Activated CD4-positive, alpha-beta memory T cell treated with anti-CD3 and anti-CD28 coated beads, Interleukin-2, amount 10 ng/mL, durations not matched to agents 7 days and 5 days (primary cell): ENCODE measurements at places on chromosomes 7 and 10.

- DNase-seq = no peak
Observed at GRCh38 chr10:14173391-14173705, 157.4 kb downstream of the FRMD4A start.

DNA sequence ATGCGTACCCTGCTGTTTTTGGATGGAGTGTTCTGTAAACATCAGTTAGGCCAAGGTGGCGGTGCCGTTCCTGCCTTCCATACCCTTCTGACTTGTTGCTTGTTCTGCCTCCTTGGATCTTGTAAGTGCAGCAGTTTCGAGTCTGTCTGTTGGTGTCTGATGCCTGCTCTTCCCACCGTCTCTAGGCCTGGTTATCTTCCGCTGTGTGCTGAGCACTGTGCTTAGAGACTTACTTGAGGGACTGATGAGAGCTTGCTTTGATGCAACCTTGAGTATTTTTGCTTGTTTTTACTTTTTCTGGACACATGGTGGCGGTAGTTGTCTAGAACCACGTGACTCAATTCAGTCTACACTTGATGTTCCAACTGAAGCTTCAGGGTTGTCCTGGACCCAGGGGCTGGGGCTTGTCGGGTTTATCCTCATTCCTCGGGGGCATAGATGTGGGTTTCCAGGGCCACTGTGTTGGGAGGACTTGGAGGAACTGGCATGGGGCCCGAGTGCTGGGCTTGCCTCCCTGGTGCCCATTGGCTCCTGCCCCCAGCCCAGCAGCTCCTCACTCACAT, 14.4 kb upstream of the SPRN start:
- peak; percentile 41 for DNase-seq

DNA sequence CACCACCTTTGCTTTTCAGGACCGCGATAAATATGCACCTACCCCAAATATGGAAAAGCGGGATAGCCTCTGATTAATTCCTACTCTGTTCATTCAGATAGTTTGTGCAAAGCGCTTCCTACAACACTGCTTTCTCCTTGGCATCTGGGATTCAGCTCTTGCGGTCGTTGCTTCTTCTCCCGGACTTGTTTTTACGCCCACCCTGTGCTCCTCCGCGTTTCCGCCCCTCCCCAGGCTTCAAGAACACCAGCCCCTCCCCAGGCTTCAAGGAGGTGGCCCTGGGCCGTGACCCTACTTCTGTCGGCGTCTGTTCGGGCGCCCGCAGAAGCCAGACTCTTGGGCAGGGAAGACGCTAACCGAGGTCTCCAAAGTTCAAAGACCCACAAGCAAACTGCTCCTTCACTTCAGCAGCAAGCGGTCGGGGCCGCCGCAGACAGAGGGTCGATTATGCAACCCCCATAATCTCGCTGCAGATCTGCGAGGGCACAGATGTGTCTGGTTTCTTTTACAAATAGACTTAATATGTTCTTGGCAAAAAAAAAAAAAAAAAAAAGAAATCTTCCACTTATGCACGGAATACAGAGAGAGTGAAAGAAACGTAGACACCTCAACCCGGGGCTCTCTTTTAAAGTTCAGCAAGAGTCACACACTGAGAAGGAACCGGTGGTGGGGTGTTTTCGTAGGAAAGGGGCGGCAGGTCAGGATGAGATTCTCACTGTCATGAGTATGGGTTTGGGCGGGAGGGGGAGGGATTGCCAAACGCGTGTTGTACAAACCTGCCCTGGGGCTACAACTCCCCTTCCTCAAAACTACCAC, 1.9 kb downstream of the DLX5 start:
- no peak for DNase-seq

DNA sequence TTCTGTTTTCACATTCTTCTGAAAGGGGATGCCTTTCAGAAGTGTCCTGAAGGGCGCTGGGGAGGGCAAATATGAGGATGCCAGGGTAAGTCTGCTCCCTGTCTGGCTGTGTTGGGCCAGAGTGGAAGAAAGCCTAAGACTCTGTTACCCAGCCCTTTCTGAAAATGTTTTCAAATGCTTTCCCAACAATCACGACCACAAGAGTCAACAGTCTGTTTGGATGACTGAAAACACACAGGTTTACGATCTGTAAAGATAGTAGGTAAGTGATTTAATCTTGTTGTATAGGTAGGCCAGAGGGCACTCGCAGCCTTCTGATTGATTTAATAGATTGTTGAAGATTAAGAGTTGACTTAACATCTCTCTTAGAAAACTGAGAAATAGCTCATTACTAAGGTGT, 13.2 kb downstream of the SGPL1 start:
- no peak for DNase-seq

DNA sequence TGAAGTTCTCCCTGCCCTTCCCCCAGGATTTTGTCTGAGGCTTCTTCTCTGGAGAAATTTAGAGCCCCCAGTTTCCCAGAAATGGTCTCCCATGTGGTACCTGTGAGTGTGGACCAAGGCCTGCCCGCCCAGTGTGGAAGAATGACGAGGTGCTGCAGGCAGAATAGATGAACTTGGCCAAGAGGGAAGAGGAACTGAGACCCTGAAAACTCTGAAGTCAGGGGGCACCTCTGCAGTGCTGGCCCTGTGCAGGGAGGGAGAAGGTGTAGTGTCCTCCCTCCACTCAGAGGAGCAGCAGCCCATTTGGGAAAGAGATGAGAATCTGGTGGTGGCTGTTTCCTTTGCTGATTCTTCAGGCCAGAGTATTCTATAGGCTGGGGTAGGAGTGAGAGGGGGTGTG, 115.2 kb upstream of the PCGF5 start:
- DNase-seq = no peak

GRCh38 chr7:142231716-142232115, 26.1 kb downstream of the PRSS58 start:
- no peak for DNase-seq
